CD4-positive, alpha-beta T cell treated with Interleukin-4 for 1 hour (primary cell): ENCODE measurements at places on chromosomes 12 and 14.
A peak's percentile ranks its signal among the peaks of the same experiment; 100 is the strongest.

GRCh38 chr14:65414961-65415589 is 2.5 kb downstream of the FUT8 start:
- no peak for DNase-seq

- DNase-seq = peak; percentile 46
These were observed 16.6 kb downstream of the FBRSL1 start for GRCh38 chr12:132506328-132507160.

GRCh38 chr12:52946797-52947547 is 1.9 kb upstream of the KRT18 start:
- DNase-seq = no peak

DNA sequence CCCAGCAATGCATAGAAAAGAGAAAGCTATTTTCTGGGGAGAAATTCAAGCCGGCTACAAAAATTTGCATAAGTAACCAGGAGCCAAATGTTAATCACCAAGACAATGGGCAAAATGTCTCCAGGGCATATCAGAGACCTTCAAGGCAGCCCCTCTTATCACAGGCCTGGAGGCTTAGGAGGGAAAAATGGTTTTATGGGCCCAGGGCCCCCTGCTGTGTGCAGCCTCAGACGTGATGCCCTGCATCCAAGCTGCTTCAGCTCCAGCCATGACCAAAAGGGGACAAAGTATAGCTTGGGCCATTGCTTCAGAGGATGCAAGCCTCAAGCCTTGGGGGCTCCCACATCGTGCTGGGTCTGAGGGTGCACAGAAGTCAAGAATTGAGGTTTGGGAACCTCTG is 15.8 kb downstream of the TMEM233 start:
- DNase-seq = no peak

- no peak for DNase-seq
These were observed 21.6 kb upstream of the CNOT2 start for GRCh38 chr12:70221626-70222025.

DNA sequence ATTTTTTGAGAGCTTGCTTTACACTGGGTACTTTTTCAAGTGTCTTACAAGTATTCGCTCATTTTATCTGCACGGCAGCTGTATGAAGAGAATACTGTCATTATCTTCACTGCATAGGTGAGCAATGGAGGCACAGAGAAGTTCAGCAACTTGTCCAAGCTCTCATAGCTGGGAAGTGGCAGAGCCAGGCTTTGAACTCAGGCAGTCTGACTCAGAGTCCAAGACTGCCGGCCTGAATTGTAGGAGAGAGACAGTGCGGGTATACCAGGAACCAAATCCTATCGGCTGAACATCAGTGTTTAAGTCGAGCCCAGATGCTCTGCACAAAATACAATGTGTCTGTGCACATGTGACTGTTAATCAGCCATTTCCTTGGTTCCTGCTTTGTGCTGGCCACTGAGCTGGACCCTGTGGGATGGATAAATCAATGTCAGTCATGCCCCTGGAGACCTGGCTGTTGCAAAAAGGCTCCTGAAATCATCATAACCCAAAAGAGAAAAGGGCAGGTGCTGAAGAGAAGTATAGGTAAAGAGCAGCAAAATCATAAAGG is 474.6 kb downstream of the DPF3 start:
- no peak for DNase-seq

DNA sequence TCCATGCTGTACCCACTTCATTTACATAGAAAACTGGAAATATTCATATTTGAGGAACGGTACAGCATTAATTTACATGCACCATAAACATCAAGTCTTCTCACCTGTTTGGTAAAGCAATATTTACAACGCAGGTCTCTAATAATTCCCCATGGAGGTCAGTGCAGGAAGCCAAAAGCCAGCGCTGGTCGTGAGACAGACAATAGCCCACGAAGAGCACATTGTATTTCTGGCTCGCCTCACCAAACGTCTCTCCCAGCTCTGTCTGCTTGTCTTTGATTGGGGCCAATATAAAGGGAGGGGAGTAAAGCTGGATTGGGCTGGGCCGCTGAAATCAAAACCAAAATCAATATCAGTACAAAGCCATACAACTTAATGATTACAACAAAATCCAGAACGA is 302.1 kb downstream of the MED13L start:
- DNase-seq = no peak

GRCh38 chr12:68477261-68477772 is 133.4 kb upstream of the RAP1B start:
- no peak for DNase-seq
